CD14-positive monocyte (primary cell): ENCODE measurements at places on chromosomes 6 and 20. TPM values are rescaled to one million over a fixed set of nuclear protein-coding genes. Genes with fewer than 3 reads are reported as not detected.
A peak's percentile ranks its signal among the peaks of the same experiment; 100 is the strongest.

- no peak for DNase-seq
Measured at GRCh38 chr20:46367967-46368901, 38.2 kb downstream of the ELMO2 start.

DNA sequence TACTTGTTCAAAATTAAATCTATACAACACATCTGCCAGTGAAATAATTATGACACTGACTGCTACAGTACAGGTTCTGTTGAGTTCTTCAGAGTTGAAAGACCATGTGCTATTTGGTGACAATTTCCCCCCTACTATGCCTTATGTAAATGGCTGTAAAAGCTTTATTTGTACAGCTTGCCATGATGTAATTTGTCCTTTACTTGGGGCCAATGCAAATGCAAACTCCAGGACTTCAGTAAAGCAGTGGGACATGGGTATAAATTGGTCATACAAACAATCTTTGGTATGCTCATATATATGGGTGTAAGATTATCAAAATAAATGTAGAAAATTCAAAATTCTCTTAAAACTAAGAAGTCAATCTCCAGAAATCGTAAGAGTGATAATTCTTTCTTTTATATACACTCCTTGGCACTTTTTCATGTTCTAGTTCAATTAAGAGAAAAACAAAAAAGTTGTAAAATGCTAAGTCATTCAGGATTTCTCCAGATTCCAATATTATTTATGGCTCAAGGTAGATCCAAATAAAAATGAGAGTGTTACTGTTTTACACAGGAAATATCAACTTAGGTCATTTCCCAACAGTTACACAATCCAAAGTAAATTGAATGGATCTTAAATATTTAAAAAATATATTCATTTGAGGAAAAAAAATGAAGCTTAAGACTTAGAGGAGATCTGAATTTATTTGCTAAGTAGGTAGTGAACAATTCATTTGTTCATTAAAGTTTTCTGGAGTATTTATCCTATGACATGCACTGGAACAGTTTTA is 1310.5 kb upstream of the CITED2 start:
- no peak for DNase-seq

GRCh38 chr20:11076434-11077105 is 402.8 kb upstream of the JAG1 start:
- DNase-seq, result peak; percentile 6

- no peak for DNase-seq
Measured at GRCh38 chr6:52312461-52312860, 27.9 kb upstream of the MCM3 start.

DNA sequence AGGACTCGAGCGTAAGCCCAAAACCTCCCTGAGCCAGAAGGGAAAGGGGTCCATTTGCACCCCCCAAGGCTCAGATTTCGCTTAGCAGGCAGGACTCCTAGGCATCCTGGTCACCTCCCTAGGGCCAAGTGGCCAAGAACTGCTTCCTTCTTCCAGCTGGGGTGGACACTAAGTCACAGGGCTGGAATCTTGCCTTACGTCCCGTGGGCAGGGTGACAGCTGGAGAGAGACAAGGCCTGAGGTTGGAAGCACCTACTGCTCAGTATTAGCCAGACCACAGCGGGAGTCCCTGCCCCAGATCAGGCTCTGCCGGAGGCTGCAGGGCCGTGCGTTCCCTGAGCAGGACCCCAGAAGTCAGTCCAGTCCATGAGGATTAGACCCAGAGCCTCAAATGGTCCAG is 19.7 kb downstream of the LAMA5 start:
- DNase-seq, result no peak

The GCNT2 gene
- polyA plus RNA-seq, result 4.3 TPM

The NDRG3 gene
- polyA plus RNA-seq, result 23.2 TPM
